ENCODE measurements at places on chromosomes 16 and 17.

GRCh38 chr16:86772671-86773353, 194.5 kb downstream of the FOXL1 start:
- no peak for DNase-seq

DNA sequence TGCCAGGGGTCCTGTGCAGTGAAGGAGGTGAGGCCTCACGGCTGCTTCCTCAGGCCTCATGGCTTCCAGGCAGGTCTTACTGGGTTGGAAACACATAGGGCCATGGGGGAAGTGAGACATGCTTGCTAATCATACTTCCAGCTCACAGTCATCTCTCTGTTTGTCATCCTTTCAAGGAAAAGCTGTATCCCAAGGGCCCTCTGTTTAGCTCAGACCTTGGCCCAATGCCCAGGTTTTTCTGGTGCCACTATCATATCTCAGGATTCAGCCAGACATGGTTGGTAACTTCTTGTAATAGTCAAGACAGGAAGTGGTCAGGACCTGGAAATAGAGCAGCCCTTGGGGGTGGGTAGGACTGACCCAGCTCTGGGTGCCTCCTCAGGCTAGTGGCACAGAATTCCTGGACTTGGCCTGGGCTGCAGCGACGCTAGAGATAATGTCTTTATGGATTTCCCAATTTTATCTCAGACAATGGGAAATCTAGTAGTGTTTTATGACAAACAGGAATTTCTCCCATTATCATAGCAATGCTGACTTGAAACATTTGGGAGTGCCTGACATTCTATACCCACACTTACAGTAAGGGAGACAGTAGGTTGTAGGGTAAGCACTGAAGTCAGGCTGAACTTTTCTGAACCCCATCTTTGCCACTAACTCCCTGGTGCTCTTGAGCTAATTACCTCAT, 13.5 kb upstream of the ITGB3 start:
- no peak for DNase-seq

DNA sequence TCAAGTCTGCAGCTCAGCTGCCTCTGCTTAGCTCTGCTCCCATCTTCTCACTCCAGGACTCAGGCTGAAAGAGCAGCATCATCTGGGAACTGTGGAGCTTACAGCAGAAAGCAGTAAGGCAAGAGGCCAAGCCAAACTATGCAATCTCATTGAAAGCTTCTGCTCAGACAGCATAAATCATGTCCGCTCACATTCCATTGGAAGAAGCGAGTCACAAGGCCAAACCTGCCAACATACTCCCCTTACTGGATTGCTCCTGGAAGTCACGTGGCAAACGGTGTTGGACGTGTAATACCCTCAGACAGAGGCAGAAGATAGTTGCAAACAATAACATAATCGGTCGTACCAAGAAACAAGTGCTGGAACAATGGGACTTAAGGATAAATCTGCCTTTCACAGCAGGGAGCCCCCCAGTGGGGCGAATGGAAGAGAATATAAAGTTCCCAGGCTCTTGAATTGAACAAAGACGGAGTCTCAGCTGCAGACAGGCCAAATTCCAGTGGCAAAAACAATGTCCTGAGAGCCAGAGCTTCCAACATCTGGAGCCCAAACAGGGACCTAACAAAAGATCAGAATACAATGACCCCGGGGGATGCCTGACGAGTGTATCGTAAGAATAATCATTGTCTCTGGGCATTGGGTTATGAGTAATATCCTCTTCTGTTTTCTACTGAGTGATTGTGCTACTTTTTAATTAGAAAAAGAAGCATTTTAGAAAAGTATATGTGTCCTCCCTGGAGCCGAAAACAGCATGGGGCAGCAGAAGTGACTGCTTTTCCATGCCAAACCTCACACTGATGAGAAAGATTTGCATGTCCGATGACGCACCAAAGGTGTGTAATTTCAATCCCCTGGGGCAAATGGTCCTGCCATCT, 68.4 kb downstream of the CMC2 start:
- no peak for DNase-seq

- DNase-seq: no peak
These were observed 77.2 kb downstream of the C17orf67 start for GRCh38 chr17:56756536-56756935.

GRCh38 chr17:67518876-67519275, 141.8 kb downstream of the PITPNC1 start:
- DNase-seq: no peak

- no peak for DNase-seq
These were observed 15.3 kb downstream of the CA7 start for GRCh38 chr16:66859397-66860068.

- no peak for DNase-seq
These were observed 28.4 kb upstream of the TMC5 start for GRCh38 chr16:19389246-19389645.

- DNase-seq: no peak
These were observed 49.3 kb downstream of the CMIP start for GRCh38 chr16:81493755-81494433.

DNA sequence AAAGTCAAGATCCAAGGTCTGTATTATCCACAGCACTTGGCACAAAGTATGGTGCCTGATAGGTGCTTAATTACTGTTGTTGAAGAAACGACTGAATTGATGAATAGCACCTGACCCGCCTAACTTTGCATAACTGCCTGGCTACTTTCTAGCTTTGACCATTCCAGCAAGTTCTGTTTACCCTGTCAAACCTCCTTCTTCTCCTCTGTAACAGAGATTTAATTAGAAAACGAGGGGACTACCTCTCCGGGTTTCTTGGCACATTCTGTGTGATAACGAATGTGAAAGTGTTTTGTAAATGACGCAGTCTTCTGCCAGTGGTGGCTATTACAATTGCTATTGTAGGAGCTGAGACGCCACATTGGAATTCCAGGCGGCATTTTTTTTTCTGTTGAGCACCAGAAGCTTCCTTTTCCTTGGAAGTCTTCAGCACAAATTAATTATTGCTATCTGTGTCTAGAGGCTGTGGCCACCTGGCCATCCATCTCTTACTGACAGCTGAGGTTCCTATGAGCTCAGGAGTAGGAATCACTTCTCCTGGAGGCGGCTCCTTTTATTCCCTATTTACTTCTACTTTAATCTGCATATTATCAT, 522.9 kb downstream of the HS3ST4 start:
- no peak for DNase-seq
